ENCODE measurements at places on chromosomes 13 and 19.

GRCh38 chr19:41746593-41747227 is 8.6 kb upstream of the CEACAM6 start:
- peak; percentile 59 for DNase-seq

DNA sequence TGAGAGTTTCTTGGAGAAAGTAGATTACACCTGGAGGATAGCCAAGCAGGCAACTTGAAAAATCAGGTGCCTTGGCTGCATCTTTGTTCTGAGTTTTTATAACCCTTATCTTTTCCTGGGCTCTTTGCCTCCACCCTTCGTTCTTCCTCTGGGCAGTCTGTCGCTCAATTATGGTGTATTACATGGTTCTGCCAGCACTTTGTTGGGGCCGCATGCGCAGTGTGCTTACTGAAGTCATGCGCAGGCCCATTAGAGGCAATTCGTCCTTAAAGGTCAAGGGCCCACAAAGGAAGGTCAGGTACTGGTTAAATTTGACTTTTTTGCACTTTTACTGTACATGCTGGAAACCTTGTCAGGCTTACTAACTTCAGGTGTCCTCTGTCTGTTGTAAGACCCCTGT is 761.9 kb upstream of the SLITRK5 start:
- DNase-seq, result no peak

DNA sequence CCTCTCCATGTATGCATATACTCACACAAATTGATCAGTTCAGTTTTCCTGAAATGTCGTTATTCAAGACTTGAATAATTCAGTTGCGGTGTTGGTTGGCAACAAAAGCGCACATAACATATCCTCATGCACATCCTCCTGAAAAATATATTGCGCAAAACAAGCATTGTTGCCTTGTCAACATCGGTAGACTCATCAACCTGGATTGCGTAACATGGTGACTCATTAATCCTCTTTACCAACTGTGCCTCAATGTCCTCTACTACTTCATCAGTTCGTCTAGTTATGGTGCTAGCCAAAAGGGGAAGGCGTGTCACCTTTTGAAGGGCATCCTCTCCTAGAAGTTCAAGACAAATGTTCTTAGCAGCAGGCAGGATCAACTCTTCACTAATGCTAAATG is 357.7 kb downstream of the LMO7 start:
- no peak for DNase-seq

DNA sequence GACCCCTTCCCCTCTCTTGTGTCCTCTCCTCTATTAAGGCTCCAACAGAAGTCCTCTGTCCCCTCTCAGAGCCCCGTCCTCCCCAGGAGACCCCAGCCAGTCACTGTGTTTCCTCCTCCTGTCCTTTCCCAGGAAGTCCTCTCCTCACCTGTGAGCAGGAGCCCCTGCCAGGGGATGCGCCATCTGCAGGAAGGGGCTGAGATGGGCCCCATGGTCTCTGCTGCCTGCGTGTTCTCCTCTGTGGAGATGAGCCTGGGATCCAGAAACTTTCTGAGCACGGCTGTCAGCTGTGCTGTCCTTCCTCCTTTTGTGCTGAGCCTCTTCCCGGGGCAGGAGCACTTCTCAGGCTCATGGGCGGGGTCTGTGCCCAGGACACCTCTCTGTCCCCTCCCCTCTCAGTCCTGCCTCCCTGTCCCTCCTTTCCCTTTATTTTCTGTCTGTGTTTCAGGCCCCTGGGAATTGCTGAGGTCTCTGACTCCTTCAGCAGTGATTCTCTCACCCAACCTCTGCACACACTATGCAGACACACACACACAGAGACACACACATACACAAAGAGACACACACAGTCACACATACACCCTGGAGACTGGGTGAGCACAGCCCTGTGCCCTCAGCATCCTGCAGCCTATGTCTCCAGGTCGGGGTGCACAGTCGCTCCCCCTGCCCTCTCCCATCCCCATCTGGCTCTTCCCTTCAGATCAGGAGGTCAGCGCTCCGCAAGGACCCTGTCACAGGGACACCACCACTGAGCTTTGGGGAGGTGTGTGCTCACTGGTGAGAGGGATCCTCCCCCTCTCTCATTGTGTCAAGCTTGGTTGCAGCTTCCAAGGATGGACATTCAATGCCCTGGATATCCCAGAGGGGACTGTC is at the start of gene CEACAM8:
TSS of gene CEACAM8 (minus strand) at position 308 of the 873 bp plus-strand sequence. CDS start at position 212, 96 bp downstream.
- no peak for DNase-seq

DNA sequence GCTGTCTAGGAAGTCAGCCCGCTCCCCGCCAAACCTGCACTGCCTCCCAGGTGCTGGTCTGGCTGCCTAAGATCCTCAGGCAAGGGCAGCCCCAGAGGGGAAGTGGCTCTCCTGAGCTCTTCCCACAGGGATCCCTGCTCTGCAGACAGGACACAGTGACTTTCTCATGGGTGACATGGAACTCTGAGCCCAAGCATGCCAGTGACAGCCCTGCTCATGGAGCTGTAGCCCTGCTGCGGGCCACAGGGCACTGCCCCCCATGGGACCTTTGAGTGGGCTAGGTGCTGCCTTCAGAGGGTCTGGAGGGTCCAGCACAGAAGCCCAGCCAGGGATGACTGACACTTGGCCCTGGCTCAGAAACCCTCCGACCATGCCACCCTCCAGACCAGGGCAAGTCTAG is 109.1 kb downstream of the TUBA3C start:
- no peak for DNase-seq

DNA sequence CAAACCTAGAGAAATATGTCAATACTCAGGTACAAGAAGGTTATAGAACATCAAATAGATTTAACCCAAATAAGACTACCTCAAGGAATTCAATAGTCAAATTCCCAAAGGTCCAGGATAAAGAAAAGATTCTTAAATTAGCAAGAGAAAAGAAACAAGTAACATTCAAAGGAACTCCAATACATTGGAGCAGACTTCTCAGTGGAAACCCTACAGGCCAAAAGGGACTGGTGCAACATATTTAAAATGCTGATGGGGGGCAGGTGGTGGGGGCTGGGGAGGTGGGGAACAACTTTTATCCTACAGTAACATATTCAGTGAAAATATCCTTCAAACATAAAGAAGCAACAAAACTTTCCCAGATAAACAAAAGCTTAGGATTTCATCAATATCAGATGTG is 23.1 kb downstream of the ITGBL1 start:
- DNase-seq, result no peak
